ENCODE measurements at places on chromosomes 5 and 9.

- no peak for DNase-seq
Observed at GRCh38 chr5:50699737-50700136, 33.3 kb downstream of the PARP8 start.

DNA sequence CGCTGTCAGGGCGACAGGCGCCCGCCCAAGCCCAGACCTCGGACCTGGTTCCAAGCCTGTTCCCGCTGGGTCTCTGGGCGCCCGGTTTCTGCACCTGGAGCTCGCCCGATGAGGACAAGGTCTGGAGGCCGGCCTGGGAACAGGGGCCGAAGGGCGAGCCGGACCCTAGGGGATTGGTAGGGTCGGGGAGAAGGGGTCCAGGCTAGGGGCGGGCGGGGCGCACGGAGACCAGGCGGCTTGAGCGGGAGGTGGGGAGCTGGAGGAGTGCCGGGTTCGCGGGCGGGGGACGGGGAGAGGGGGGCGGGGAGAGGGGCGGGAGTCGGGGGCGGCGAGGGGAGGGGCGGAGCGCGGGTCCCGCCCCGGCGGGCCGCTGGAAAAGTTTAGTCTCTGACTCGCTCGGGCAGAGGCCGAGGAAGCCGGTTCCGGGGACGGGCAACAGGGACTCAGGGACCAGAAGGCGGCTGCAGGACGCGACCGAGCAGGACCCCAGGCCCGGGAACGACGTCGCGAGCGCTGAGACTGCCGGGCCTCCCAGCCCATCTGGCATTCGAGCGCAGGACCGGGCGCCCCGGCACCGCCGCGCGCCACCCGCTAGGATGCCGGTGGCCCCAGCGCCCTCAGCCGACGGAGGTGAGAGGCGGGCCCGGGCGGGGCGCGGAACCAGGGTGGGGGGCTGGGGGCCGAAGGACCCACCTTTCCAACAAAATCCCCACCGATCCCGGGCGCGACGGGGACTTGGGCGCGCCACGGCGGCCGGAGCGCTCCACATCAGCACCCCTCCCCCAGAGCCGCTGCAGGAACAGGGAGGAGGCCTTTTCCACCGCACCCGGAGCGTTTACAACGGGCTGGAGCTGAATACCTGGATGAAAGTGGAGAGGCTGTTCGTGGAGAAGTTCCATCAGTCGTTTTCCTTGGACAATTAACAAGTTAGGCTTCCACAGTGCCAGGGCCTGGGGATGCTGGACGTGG, at the start of gene S1PR3:
TSS of gene S1PR3 (plus strand) at position 403 of the 969 bp plus-strand sequence. CDS start 9,733 bp downstream, outside the sequence.
- no peak for DNase-seq

- DNase-seq = no peak
Observed at GRCh38 chr9:32463500-32464293, 62.3 kb downstream of the RIGI start.

DNA sequence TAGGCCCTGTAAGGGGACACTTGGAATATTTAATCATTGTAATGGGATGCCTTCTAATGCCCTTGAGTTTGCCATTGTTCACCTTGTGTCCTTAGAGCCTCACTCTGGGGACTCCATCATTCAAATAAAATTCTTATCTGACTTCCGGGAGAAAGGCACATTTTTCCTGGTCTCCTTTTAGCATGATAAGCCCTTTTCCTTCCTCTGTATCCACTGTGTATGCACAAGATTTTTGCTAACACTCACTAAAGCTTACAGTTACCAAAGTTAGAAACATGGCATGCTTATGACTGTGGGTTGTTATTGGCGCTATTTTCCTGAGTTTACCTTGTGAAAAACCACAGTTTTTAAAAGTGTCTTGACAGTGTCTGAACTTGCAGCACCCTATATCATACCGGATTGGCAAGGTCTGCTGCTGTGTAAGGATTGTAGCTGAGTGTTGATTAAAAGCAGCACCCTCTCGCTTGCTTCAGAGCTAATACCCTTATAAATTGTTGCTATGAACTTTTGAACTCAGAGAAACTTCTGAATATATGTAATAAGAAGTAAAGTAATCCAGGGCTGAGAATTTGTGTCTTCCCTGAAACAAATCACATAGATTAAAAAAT, 46.4 kb downstream of the SNCAIP start:
- no peak for DNase-seq

DNA sequence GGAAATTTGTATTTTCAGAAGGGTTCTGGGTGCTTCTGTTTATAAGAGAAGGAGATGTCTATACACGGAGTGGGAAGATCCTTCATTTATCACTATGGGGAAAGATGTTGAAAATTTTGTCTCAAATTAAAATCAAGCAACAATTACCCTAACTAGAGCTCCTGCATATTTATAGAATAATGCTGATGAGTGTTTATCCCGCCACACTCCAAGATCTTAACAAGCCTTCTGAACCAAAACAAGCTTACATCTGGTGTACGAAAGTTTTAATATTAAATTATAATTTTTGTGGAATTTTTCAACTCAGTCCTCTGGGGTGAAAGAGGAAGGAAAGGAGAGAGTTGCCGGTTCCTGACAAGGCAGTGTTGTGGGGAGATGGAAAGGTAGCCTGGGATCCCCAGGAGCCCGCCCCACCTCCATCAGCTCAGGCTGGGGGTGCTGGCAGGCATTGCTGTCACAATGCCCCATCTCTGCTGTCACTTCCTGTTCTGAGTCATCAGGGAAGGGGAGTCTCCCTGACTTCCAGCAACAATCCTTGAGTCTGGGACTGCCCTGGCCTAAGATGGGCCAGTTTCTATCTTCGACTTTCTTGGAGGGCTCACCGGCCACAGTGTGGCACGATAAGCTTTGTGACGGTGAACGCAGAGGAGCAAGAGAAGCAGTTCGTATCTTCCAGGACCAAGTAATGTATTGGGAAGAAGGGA, 64.5 kb downstream of the ERAP1 start:
- no peak for DNase-seq

- no peak for DNase-seq
Observed at GRCh38 chr9:105087910-105088898, 156.2 kb upstream of the SLC44A1 start.

- DNase-seq = no peak
Observed at GRCh38 chr5:17330386-17330785, 113.0 kb downstream of the BASP1 start.

DNA sequence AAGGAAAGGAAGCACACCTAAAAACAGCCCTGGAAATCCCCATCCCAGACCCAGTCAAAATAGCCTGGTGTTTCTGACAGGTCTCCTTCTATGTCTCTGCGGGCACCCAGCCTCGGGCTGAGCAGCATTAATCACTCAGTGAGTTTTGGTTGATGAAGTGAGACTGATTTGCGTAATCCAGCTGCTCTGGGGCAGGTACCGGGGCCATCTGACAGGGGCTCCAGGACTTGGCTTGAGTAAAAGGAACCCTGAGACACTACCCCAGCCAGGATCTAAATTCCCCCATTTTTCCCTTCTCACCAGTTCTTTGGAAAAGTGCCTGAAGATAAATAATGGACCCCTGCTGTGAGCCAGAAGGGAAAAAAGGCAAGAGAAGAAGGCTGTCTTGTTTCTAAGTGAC, 596 bp downstream of the SLC28A3 start:
- DNase-seq = no peak

DNA sequence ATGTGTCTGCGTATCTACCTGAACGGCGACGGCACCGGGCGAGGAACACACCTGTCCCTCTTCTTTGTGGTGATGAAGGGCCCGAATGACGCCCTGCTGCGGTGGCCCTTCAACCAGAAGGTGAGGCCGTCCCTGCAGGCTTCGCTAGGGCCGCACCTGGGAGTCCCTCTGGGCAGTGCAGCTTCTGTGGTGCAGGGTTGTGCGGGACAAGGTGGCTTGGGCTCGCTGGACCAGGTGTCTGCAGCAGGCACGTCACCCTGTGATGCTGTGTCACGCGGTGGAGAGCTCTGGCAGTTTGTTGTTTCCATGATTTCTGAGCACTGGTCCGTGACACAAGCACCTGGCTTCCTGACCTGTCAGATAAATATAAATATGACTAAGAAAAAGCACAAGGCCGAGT, 20.7 kb downstream of the FBXW5 start:
- no peak for DNase-seq

DNA sequence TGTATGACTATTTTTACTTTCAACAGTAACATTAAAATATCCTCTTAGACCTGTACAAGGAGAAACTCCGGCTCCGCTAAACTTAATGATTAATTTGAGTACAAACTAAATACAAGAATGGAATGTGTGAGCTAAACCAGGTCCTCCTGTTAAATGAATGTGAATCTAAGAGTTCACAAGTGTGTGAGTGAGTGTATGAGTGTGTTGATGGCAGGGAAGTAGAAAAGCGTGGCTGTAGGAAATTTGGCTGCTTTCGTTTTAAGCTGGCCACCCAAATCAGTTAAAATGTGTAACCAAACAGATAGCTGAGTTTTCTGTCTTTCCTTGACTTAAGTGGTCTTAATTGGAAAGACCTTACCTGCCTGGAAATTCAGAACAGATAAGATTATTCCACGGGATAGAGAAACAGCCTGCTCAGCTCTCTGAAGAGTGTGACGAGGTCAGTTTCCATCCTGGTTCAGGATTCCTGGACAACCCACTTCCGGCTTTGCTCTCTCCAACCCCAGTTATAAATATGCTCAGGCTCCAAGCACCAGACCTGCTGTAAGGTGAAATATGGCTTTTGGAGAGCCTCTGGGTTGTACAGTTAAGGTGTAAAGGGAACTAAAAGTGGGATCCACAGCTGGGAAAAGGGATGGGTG, 908.6 kb upstream of the EDIL3 start:
- DNase-seq = no peak

DNA sequence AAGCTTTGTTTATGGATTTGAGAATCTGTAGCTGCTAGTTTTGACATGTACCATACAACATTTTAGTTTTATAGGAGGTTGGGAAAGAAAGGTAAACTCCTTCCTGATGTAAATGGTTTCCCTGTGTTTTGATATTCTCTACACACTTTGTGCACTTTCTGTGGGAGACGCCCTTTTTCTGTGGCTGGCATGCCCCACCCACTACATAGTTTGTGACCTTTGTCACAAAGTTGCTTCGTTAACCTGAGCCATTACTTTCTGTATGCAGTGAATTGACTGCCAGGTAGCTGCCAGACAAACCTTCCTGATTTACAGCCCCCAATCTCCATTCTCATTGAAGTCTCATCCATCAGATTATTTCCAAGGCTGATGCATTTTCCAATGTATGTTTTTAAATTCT, 90.6 kb downstream of the NLN start:
- no peak for DNase-seq

- no peak for DNase-seq
Observed at GRCh38 chr9:113724202-113724601, 151.9 kb upstream of the ZNF618 start.

DNA sequence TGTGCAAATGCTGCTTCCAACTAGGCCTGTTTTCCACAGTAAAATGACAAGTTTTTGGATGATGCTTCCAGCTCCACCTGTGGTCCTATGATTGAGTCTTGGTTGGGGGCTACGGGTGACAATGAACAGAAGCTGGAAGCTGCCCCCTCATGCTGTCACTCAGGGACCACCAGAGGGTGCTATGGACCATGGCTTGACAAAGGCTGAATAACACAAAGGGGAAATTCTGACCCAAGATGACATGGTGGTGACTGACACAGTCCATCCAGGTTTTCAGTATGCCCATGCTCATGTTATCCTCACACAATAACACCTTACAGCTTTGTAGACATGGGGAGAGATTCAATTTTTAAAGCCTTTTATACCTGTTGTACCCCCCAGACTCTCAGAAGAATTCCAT, 23.9 kb upstream of the SAP30L start:
- no peak for DNase-seq

DNA sequence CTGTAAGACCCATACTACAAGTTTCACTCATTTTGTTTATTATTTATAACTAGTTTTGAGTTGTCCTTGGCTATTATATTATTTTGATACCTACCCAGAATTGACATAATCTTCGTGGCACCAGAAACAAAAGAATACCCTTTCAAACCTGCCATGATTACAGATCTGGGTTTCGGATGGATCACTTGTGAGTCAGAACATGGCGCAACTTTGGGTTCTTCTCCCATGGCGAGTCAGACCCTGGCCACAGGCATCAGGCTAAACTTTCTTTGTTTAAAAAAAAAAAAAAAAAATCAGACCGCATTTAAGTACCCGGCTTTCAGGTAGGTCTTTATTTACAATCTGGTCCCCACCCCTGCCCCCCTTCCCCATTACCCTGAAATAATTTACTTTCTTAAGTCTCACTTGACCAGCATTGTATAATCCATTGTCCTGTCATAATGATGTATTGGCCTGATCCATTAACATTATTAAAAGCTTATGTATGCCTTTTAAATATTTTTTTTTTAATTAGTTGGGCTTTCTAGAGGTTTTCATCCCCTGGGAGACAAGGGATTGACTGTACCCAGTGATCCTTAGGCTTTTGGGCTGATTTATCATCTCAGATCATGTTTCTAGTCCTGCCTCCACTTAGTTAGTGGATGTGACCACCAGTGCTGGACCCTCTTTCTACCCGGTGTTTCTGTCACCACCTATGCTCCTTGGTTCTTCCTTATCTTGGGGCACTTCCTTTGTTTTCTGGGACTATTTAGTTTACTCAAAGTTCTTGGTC, 43.9 kb downstream of the F2RL2 start:
- DNase-seq = no peak

- DNase-seq = no peak
Observed at GRCh38 chr5:145681686-145682085, 153.5 kb downstream of the PRELID2 start.

DNA sequence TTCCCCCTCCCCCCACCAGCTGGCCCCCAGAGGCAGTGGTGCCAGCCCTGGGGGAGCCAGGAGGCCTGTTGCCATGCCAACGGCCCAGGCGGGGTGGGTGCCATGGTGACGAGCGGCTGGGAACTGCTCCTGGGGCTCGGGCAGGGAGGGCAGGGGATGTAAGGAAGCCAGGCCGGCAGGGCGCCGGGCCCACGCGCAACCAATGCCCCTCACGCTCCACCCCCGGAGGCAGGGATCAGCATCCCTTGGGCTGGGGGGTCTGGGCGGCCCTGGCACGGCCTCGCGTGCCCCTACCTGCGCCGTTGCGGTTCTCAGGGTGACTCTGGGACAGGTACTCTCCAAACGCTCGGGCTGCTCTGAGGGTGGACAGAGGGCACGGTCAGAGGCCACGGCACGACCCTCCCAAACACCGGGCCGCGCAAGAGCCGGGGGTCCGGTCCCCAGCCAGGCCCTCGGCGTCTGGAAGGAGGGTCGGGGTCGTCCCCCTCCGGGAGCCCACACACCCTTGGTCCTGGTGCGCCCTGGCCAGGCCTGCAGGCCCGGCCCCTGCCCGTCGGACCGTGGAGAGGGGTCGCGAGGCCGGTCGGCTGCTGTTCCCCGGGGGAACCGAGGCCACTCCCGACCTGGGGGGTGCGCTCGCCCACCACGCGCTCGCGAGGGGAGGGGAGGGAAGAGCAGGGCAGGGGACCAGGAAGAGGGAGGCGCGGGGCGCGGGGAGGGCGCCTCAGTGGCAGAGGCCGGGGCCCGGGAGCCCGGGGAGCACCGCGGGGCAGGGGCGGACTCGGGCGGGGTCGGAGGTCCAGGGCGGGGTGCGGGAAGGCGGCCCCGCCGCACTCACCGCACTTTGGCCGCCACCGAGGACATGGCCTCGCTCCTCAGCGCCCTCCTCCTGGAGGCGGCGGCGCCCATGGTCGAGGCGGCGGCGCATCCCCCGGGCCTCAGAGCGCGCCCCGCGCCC, 661 bp downstream of the NSMF start:
- no peak for DNase-seq

GRCh38 chr5:139982157-139982974, 60.7 kb downstream of the NRG2 start:
- no peak for DNase-seq

GRCh38 chr9:123867034-123867433, 62.9 kb downstream of the DENND1A start:
- DNase-seq = no peak

GRCh38 chr9:13244181-13244580, 35.3 kb downstream of the MPDZ start:
- DNase-seq = no peak
